ENCODE measurements at places on chromosomes 6 and 20.

DNA sequence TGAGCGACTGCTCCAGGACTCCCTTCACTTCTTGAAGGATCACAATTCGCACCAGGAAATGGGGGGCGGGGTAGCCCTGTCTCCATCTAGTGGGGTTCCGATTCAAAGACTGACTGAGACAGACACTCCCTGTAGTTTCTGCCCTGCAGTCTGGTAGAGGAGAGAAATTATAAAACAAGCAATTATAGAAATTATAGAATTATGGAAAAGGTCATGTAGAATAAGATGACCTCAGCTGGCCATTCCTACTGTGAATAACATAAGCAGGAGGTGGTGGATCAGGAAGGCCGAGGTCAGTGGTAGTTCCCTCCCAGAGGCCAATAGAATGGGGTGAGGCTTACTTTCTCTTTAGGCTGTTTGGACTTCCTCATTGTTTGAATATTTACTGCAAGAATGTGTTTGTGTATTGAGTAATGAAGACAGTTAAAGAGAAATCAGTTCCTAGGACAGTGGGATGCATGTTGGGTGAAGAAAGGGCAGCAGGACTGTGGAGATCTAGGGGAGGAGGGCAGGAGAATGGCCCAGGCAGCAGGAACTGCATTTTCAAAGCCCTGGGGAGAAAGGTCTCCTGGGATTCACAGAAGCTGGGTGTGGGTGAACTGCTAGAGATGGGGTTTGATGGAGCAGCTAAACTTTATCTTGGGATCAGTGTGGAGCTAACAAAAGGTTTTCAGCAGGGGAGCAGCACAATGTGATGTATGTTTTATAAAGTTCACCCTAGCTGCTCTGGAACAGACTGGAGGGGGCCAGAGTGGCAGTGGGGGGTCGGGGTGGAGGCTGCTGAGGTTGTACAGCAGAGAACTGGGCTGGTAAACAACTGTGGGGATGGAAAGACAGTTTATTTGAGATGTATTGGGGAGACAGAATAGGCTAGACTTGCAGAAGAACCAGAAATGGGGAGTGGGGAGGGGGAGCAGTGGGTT lies 2.1 kb downstream of the ZNF341 start:
- peak; percentile 24 for DNase-seq

GRCh38 chr20:49386848-49387580 lies 95.5 kb downstream of the KCNB1 start:
- no peak for DNase-seq

DNA sequence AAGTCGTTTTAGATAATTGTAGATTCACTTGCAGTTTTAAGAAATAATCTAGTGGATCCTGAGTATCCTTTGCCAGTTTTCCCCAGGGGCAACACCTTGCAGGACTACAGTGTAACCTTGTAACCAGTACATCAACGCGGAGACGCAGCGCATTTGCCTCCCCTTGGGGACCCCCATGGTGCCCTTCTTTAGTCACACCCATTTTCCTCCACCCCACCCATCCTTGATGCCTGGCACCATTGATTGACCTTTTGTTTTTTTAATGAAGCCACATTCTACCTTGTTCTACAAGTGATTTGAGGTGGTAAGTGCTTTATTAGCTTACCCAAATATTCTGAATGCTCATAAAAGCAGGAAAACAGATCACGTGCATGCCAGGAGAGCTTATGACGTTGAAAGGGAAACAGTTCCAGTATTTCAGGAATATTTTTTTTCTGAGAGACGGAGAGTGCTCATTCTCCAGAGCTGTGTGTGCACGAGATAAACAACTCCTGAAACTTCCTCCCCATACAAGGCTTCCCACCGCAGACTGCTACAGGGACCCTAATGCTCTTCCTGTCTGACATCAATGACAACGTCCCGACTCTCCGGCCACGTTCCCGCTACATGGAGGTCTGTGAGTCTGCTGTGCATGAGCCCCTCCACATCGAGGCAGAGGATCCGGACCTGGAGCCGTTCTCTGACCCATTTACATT lies 35.7 kb downstream of the CDH26 start:
- DNase-seq = no peak

- DNase-seq = no peak
These were observed 74.1 kb upstream of the TOX2 start for GRCh38 chr20:43840382-43841070.

- peak; percentile 70 for DNase-seq
These were observed 210.5 kb downstream of the ERMARD start for GRCh38 chr6:169961772-169962561.

DNA sequence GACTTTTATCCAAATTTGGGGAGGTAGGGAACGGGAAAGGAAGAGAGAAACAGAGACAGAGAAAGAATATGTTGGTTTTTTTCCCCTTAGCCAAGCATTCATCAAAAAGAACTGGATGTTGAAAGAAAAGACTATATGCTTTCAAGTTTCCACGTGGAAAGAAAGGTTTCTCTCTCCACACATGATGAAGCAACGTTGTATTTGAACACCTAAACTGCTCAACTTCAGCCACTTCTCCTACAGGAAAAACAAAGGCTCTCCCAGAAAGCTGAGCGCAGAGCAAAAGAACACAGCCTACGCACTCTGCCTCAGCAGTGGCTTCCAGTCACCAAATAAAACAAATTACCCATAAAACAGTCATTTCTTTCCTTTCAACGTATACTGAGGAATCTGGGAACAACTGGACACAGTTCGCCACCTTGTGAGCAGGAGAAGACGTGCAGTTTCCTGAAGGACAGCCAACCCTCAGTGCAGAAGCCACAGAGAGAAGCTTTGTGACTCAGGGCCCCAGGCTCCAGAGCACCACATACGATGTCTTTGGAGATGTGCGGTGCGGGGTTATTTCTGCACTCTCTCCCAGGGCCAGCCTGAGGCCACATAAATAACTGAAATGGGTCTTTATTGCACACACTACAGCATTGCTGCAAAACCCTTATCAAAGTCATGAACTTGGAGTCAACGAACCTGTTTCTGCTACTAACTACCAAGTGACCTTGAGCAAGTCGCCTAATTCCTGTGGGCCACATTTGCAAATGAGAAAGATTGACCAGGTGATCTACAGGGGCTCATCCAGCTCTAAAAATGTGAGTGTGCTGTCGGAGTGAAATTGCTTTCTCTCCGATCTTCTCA lies 10.1 kb downstream of the IL17F start:
- DNase-seq = peak; percentile 54

- no peak for DNase-seq
These were observed 36.3 kb upstream of the FAM83D start for GRCh38 chr20:38889792-38890496.

- DNase-seq = no peak
These were observed 46.3 kb downstream of the CYP39A1 start for GRCh38 chr6:46606338-46606737.

- no peak for DNase-seq
These were observed 300.1 kb downstream of the TFAP2B start for GRCh38 chr6:51118792-51119191.

DNA sequence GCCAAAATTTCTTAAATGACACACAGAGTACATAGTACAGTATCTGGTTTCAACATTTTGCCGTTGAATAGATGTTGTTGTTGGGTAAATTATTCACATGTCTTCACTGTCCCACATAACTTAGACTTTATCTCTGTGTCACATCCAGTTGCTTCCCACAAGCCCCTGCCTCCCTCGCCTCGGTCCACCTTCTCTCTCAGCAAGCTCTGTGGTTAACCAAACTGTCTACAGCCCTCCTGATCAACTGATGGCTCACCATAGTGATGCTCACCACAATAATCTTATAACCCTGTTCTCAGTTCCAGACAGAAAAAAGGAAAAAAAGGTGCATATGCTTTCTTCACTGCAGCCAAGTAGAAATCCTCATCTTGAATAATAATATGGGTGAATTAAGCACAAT lies 23.0 kb downstream of the IL17F start:
- no peak for DNase-seq
